Endodermal cell (in vitro differentiated cells): ENCODE measurements at places on chromosomes 3 and 15. TPM values are rescaled to one million over a fixed set of nuclear protein-coding genes. Genes with fewer than 3 reads are reported as not detected.

GRIP2 gene
- total RNA-seq, result 0.82 to 2.0 TPM (median 1.9 TPM) in 3 replicates

GRCh38 chr3:174243171-174243570 lies 616.0 kb upstream of the NAALADL2 start:
- no peaks in the 10 kb centered on the region for H3K36me3 ChIP-seq
- no peaks in the 10 kb centered on the region for H3K27me3 ChIP-seq
- no peak for DNase-seq

DNA sequence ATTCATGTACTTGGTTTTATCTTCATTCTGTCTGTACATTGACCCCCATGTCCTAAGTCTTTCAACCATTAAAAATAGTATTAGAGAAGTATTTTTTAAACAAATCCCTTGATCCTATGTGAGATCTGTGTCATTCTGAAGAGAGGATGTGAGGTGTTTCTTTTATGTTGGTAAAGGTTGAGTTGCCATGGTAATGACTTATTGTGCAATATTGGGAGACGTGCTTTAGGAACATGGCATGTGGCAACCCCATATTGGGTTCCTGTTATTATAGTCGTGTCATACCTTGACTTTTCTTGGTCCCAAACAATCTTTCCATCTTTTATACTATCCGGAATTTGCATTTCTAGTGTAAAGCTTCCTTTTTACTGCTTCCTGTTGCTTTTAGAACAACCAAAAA lies 203.1 kb downstream of the KCNAB1 start:
- H3K36me3 ChIP-seq, result no peaks in the 10 kb centered on the region
- no peak for DNase-seq
- H3K4me1 ChIP-seq, result no peaks in the 10 kb centered on the region
- H3K4me3 ChIP-seq, result no peak overlapping the region
- no peaks in the 10 kb centered on the region for H3K27me3 ChIP-seq

GRCh38 chr3:39144748-39145380 lies 8.5 kb downstream of the CSRNP1 start:
- peak; percentile 43 for DNase-seq
- no peaks in the 10 kb centered on the region for H3K27me3 ChIP-seq
- no peak overlapping the region for H3K27ac ChIP-seq
- peaks cover 24% of the 10 kb centered on the region for H3K4me1 ChIP-seq
- peaks cover 79% of the 10 kb centered on the region for H3K36me3 ChIP-seq
- no peak overlapping the region for H3K4me3 ChIP-seq

- H3K36me3 ChIP-seq, result no peaks in the 10 kb centered on the region
- no peak overlapping the region for H3K27ac ChIP-seq
- no peaks in the 10 kb centered on the region for H3K27me3 ChIP-seq
- no peaks in the 10 kb centered on the region for H3K4me1 ChIP-seq
- DNase-seq, result peak; percentile 56
These were observed 424.1 kb downstream of the FGF12 start for GRCh38 chr3:192303235-192303634.

SLC28A1 gene
- total RNA-seq, result not detected in 3 replicates

DNA sequence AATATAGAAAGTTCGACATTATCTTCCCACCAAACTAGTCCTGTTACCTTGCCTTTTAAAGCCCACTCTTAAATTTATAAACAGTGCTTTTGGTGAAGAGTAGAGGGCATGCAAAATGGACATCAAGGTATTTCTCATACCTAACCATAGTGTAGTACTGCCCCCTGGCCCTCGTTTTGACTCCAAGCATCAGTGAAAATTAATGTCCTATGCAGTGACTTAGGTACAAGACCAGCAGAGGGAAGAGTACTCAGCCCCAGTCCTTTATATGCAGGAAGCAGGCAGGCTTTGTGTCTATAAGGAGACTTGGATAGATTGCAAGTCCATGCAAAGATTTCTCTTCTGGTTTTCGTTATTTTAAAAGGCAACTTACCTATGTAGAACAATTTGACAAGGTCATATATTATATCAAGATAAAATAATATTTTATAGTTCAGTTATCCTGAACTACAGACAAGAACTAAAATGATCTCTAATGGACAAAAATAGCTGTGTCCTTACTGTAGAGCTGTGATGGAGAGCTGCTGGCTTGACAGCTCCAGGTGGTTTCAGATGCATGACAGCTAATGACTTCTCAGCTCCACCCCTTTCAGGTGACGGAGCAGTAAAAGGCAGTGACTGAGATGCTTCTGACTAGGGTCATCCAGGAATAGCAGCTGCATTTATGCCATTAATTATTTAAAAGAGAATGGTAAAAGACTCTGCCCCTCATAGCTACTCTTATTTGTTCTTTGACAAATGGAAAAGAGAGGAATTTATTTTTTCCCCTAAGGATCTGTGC lies 646.1 kb downstream of the SQOR start:
- H3K36me3 ChIP-seq, result no peaks in the 10 kb centered on the region
- DNase-seq, result peak; percentile 72
- H3K4me1 ChIP-seq, result no peaks in the 10 kb centered on the region
- no peaks in the 10 kb centered on the region for H3K27me3 ChIP-seq

- no peaks in the 10 kb centered on the region for H3K4me1 ChIP-seq
- no peaks in the 10 kb centered on the region for H3K27me3 ChIP-seq
- DNase-seq, result no peak
- H3K4me3 ChIP-seq, result no peak overlapping the region
- H3K27ac ChIP-seq, result no peak overlapping the region
These were observed 365.1 kb downstream of the MECOM start for GRCh38 chr3:169298247-169298992.

DNA sequence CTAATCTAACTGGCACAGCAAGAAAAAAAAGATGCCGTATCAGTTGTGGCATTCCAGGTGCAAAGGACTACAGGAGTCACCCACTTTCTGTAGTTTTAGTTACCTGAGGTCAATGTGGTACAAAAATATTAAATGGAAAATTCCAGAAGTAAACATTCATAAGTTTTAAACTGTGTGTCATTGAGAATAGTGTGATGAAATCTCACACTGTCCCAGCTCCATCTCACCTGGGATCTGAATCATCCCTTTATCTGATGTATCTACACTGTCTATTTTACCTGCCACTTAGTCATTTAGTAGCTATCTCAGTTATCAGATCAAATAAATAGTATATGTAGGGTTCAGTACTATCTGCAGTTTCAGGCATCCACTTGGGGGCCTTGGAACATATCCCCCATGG lies 26.7 kb downstream of the GBE1 start:
- no peaks in the 10 kb centered on the region for H3K36me3 ChIP-seq
- DNase-seq, result no peak
- H3K4me3 ChIP-seq, result no peak overlapping the region

RHCG gene
- total RNA-seq, result 0.11 TPM in 1 of 2 replicates, not detected in the other

GRCh38 chr15:68421798-68422402 lies 10.1 kb downstream of the ITGA11 start:
- H3K4me3 ChIP-seq, result no peak overlapping the region
- peaks cover 14% of the 10 kb centered on the region for H3K4me1 ChIP-seq
- no peak overlapping the region for H3K27ac ChIP-seq
- peak; percentile 49 for DNase-seq
- H3K36me3 ChIP-seq, result no peaks in the 10 kb centered on the region
- no peaks in the 10 kb centered on the region for H3K27me3 ChIP-seq

- no peak overlapping the region for H3K4me3 ChIP-seq
- no peak for DNase-seq
- no peaks in the 10 kb centered on the region for H3K4me1 ChIP-seq
- no peaks in the 10 kb centered on the region for H3K27me3 ChIP-seq
- H3K27ac ChIP-seq, result no peak overlapping the region
These were observed 11.3 kb downstream of the CAND2 start for GRCh38 chr3:12807601-12808359.

- DNase-seq, result no peak
- H3K36me3 ChIP-seq, result peaks cover 10% of the 10 kb centered on the region
- no peak overlapping the region for H3K4me3 ChIP-seq
- H3K27me3 ChIP-seq, result no peaks in the 10 kb centered on the region
These were observed 7.4 kb upstream of the GSK3B start for GRCh38 chr3:120101624-120102023.

REC114 gene
- total RNA-seq, result not detected in 3 replicates

RTP1 gene
- total RNA-seq, result not detected in 3 replicates

DNA sequence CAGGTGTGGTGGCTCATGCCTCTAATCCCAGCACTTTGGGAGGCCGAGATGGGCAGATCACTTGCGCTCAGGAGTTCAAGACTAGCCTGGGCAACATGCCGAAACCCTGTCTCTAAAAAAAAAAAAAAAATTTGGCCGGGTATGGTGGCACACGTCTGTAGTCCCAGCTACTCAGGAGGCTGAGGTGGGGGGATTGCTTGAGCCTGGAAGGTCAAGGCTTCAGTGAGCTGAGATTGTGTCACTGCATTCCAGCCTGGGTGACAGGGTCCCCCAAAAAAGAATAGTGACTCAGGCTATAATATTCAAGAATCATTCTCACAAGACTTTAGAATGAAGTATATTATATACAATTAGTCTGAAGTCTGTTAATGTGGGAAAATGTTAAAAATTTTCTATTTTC lies 70.5 kb upstream of the PLXND1 start:
- H3K4me1 ChIP-seq, result no peaks in the 10 kb centered on the region
- H3K36me3 ChIP-seq, result no peaks in the 10 kb centered on the region
- H3K4me3 ChIP-seq, result no peak overlapping the region
- no peaks in the 10 kb centered on the region for H3K27me3 ChIP-seq
- no peak overlapping the region for H3K27ac ChIP-seq

DNA sequence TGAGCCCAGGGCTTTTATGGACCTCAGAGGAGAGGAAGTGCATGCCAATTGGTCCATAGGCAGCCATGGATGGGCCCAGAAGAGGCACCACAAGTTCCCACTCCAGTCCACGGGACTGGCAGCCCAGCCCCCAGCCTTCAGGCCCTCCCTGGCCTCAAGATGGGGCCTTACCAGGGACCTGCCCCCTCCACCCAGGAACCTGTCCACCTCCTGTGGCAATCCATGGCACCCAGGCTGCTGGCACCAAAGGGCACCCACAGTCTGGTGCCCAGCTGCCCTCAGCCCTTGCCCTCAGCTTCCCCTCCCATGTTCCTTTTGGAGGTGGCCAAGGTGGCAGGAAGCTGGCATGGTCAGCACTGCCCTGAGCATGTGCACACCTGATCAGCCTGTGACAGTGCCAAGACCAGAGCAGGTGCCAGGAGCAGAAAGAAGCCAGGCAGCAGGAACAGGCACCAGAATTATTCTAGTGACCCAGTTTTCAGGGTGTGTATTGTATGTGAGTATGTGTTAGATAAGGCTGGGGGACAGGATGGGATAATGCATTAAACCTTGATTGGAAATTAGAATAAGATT lies 415.0 kb downstream of the NTRK3 start:
- no peaks in the 10 kb centered on the region for H3K4me1 ChIP-seq
- H3K27ac ChIP-seq, result no peak overlapping the region
- DNase-seq, result no peak
- H3K36me3 ChIP-seq, result no peaks in the 10 kb centered on the region
- peaks cover 13% of the 10 kb centered on the region for H3K27me3 ChIP-seq
- no peak overlapping the region for H3K4me3 ChIP-seq
